ENCODE measurements at places on chromosomes 4 and X.
A peak's percentile ranks its signal among the peaks of the same experiment; 100 is the strongest.

DNA sequence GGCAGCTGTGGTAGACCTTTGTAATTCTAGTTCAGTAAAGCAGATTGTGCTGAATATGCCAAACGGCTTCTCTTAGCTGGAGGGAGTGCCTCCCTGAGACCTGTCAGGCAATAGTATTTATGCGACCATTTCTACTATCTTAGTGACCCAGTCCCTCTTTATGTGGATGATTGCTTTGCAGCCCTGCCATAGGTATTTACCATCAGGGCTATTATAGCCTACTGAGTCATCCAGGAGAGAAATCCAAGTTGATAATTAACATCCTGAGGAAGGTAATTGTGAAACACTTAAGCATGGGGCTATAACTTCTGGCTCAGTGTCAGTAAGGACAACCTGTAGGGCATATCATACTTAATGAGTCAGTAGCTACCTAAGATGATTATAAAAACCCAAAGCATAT, 103.9 kb upstream of the MAOA start:
- DNase-seq: no peak

GRCh38 chr4:75658876-75659275, 14.3 kb downstream of the G3BP2 start:
- DNase-seq: no peak

DNA sequence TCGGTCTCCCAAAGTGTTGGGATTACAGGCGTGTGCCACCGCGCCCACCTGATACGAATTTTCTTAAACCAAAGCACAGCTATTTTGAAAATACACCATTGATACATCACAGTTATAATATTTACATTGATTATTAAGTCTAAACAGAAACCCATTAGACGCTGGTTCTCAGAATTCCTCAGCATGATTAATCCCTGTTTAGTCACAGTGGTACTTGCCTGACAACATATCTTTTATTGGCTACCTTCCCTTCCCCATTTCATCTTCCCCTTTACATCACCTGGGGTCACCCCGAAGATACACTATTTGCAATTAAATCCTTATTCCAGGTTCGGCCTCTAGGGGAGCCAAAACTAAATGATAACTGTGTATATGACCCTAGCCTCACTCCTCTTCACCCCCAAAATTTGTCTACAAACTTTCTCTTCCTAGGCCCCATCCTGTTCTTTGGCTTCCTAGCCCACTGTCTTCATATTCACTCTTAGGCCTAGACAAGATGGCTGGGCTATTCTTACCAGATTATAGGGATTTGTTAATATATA, 36.8 kb upstream of the IL1RAPL1 start:
- DNase-seq: no peak

DNA sequence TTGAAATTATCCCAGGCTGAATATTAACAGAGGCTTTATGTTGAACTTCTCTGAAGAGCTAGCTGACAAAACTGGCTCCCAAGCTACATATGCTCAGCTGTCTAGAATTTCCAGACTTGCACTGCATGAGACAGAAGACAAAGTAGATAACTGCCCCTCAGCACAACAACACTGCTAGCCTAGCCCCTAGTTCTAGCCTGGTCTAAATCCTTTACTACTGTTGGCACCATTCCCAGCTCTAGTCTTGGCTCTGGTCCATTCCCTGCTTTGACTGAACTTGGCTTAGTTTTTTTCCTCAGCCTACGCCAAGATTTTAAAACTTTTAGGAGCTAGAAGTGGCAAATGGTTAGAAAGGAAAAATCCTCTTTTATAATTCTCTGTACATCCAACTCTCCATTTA, 7.6 kb upstream of the OPHN1 start:
- DNase-seq: no peak

GRCh38 chrX:9286234-9286633, 178.6 kb upstream of the TBL1X start:
- DNase-seq: no peak

- DNase-seq: no peak
Observed at GRCh38 chrX:30568136-30568535, 9.4 kb downstream of the TASL start.

DNA sequence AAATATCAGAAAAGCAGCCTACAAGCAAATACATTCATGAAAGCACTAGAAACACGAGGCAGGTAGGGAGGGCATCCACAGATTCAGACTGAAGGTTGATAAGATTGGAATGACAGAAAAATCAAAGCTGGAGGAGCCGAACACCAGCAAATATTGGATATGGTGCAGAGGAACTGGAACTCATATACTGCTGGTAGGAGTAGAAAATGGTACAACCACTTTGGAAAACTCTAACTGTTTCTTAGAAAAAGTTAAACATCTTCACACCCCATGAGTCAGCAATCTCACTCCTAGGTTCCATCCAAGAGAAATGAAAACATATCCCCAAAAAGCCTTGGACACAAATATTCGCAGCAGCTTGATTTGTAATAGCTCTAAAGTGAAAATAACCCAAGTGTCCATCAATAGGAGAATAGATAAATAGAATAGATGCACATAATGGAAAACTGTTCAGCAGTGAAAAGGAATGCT, 27.1 kb downstream of the CD99L2 start:
- no peak for DNase-seq

DNA sequence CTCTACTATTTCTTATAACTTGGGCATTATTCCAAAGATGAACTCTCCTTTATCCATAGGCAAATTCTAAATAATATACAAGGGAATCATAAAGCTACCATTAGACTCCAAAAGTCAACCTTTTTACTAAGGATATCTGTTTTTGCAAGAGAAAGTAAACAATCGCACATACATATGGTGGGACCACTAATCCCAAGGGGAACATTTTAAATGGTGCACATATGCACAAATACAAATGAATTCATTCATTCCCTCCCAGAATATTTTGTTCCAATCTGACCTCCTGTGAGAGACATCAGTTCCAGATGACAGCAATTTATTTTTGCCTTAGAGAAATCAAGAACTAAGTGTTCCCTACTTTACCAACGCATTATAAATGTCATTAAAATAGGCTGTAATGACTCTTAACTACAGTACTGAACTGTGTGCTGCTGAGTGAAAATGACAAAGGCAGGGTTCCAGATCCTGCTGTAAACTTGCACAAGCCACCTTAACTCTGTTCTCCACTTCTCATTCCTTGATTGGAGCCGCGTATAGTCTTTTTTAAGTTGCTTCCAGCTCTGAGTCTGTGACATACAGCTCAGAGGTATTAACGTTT, 2.0 kb downstream of the DHX15 start:
- no peak for DNase-seq

- DNase-seq: peak; percentile 26
Observed at GRCh38 chrX:118115953-118116712, 477 bp downstream of the KLHL13 start.

- DNase-seq: no peak
Observed at GRCh38 chr4:12875640-12876243, 608.4 kb downstream of the RAB28 start.

- no peak for DNase-seq
Observed at GRCh38 chr4:6391852-6392188, 80.6 kb downstream of the PPP2R2C start.

DNA sequence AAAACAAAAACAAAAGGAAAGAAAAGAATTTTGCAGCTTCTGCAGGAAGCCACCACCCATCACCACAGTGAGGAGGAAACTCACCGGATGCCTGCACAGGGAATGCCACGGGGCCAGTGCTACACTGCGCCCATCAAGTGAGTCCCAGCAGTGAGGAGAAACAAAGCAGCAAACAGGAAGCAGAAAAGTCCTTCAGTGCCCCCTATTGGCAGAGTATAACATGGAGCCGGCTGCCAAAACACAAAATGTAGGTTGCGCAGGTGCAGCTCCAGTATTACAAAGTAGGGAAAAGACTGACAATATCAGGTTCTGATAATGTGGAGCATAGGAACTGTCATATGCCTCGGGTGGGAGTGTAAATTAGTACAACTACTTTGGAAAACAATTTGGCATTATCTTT, 23.3 kb upstream of the SCML2 start:
- peak; percentile 33 for DNase-seq

DNA sequence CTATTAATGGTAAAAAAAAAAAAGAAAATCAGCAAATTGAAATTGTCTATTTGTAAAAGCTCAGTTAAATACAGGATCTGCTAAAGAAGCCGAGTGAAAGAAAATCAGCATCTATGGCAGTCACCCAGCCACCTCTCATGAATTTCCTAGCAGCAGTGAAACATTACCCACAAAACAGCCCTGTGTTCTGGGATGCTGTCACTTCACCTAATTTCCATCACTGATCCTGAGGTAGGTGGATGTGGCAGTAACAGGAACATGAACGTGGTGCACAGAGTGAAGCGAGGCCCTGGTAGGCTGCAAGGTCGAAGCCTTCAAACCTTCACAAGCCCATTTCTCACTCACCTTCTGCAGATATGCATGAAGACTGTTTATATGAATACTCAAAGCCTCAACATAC, 65.2 kb downstream of the RXFP1 start:
- no peak for DNase-seq

DNA sequence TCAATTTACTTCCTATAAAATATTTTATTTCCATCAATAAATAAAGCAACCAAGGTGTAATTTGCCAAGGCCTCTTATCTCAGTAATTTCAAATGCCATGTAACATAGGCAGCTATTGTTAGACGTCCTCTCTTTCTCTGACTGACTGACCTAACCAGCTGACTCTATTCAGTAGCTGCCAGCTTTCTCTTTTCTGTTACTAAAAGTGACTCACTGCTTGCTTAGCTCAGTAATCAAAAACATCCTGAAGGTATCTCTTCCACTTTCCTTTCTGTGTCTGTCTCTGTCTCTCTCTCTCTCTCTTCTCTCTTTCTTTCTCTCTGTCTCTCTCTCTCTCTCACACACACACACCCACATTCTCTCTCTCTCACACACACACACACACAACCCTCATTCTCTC, 134.2 kb downstream of the SPOCK3 start:
- DNase-seq: peak; percentile 36

DNA sequence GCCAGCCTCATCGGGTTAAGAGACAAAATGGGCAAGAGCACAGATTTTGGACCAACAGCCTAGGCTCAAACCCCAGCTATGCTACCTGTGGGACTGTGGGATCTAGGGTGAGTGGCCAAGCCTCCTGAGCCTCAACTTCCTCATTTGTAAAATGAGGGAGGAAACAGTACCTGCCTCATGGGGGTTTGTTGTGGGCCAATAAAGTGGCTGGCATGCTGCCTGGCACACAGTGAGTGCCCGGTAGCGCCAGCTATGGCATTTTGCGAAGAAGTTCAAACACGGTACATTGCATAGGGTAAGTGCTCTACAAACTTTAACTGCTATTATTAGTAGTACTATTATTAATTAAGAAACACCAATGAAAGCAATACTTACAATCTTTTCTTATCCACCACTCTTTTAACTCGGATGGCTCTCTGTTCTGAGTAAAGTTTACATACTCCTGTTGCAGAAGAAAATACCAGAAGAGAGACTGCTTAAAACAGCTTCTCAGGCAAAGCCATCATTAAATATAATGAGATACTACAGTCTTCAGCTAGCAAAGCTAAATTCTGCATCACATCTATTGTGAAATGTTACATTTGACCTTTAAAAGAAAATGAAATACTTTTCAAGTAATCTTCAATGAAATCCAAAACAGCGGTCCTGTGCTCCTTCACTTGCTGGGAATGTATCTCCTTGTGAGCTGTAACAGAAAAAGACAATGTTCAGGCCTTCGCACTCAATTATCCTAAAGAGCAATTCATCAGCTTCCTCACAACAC, 70.1 kb downstream of the NSG1 start:
- no peak for DNase-seq

DNA sequence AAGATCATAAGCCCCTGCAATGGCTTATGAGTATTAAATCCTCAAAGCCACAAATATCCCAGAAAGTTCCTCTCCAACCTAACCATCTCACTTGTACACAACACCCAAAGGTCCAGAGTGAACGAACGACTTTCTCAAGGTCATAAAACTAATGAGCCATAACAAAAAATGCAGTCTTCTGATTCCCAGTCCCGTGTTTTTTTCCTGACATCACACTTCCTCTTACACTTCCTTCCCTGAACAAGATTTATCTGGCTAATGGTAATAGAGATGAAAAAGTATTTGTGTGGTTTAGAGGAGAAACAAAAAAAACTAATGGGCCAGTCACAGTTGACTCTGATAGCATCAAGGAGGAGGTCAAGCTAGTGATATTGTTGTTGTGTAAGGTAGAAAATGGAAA, 99.5 kb upstream of the KLHL13 start:
- no peak for DNase-seq

GRCh38 chr4:73055241-73055897, 14.1 kb downstream of the COX18 start:
- no peak for DNase-seq

GRCh38 chr4:25504932-25505636, 128.0 kb downstream of the ANAPC4 start:
- no peak for DNase-seq

- no peak for DNase-seq
Observed at GRCh38 chr4:43987331-43987944, 461.2 kb downstream of the KCTD8 start.

- no peak for DNase-seq
Observed at GRCh38 chrX:54994668-54995351, 822 bp upstream of the PFKFB1 start.

- peak; percentile 34 for DNase-seq
Observed at GRCh38 chrX:10636337-10636736, 16.0 kb upstream of the MID1 start.

GRCh38 chr4:53908661-53909078, 155.7 kb downstream of the CHIC2 start:
- DNase-seq: peak; percentile 42

GRCh38 chr4:182294451-182294850, 51.2 kb downstream of the TENM3 start:
- no peak for DNase-seq

- no peak for DNase-seq
Observed at GRCh38 chrX:136907621-136908020, 27.1 kb upstream of the RBMX start.

GRCh38 chr4:147463065-147463464, 17.8 kb upstream of the EDNRA start:
- DNase-seq: no peak

- peak; percentile 28 for DNase-seq
Observed at GRCh38 chr4:138243369-138243768, 1.2 kb upstream of the SLC7A11 start.
